A673 (cell line): ENCODE measurements at places on chromosomes 2 and 18. TPM values are rescaled to one million over a fixed set of nuclear protein-coding genes. Genes with fewer than 3 reads are reported as not detected.

Gene SPATA3
- not detected in 2 replicates for total RNA-seq

Gene UGT1A5
- not detected in 2 replicates for total RNA-seq

Gene HMSD
- 31.6 and 58.1 TPM in 2 replicates for total RNA-seq

Gene ZSWIM2
- not detected in 2 replicates for total RNA-seq

Gene RAB17
- total RNA-seq = 0.62 TPM in 1 of 2 replicates, not detected in the other

Gene CD8B2
- total RNA-seq = not detected in 2 replicates

Gene DPY30
- 90.8 and 96.2 TPM in 2 replicates for total RNA-seq

Gene SLC9A4
- total RNA-seq = 0.11 and 0.17 TPM in 2 replicates

Gene MPHOSPH10
- total RNA-seq = 56.4 and 66.3 TPM in 2 replicates

DNA sequence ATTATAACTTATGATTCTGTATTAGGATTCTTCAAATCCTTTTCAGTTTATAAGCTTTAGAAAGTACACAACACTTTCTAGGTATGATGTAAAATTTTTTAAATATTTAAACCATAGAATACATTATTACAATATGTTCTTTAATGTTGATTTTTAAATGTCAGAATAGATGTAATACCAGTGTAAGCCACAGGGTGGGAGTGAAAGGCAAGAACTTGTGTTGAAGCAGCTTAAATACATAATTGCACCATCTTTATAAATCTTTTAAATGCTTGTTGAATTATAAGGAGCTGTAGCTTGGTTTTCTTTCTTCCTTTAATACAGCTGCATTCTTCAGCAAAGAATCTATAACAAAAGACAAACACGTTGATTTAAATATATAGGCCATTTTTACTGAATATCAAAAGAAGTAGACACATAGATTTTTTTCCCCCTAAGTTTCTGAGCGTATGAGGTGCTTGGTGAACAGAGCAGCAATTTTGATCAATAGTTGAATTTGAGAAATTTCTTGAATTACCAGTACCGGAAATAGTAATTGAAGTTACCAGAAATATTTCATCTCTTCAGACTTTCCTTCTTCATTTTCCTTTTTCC is 63.0 kb downstream of the TANK start:
- no peaks in the 10 kb centered on the region for H3K27me3 ChIP-seq
- no peak overlapping the region for H3K27ac ChIP-seq
- no peaks in the 10 kb centered on the region for H3K36me3 ChIP-seq
- peak; percentile 63 for DNase-seq

DNA sequence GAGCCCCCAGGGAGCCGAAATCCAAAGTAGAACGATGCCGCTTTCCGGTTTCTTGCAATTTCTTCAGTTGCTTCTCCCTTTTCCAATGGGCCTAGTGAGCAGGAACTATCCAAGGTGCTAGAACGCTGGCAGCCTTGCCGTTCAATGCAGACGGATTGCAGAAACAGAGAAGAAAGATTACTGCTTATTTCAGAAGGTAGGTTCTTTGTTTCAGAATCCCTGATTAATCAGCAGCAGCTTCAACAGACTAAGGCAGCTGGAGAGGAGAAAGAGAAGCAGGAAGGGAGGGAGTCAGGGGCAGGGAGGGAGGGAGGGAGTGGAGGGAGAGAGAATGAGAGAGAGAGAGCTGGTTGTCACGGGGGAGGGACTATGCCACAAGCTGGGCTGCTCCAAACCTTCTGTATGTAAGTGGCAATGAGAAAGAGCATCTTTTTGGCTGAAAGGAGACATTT is 576 bp downstream of the NYAP2 start:
- H3K36me3 ChIP-seq = no peaks in the 10 kb centered on the region
- no peak overlapping the region for H3K4me3 ChIP-seq
- H3K4me1 ChIP-seq = no peaks in the 10 kb centered on the region

DNA sequence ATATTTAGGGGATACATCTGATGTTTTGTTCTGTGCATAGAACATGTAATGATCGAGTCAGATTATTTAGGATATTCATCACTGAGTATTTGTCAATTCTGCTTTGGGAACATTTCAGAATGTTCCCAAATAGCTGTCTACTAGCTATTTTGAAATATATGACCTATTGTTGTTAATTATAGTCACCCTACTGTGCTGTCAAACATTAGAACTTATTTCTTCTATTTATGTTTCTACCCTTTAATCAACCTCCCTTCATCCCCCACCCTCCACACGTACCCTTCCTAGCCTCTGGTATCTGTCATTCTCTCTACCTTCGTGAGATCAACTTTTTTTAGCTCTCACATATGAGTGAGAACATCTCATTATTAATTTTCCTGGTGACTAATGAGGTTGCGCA is 40.9 kb downstream of the ANKRD12 start:
- no peaks in the 10 kb centered on the region for H3K36me3 ChIP-seq
- no peak overlapping the region for H3K4me3 ChIP-seq
- H3K27ac ChIP-seq = no peak overlapping the region
- no peaks in the 10 kb centered on the region for H3K4me1 ChIP-seq
- no peak for DNase-seq

- H3K4me3 ChIP-seq = no peak overlapping the region
- peaks cover 5% of the 10 kb centered on the region for H3K4me1 ChIP-seq
- DNase-seq = no peak
- H3K36me3 ChIP-seq = no peaks in the 10 kb centered on the region
- H3K27ac ChIP-seq = no peak overlapping the region
- peaks cover 14% of the 10 kb centered on the region for H3K27me3 ChIP-seq
Measured at GRCh38 chr2:45808294-45808800, 156.9 kb downstream of the PRKCE start.

GRCh38 chr18:10951631-10952544 is 197.5 kb downstream of the PIEZO2 start:
- DNase-seq = no peak
- no peaks in the 10 kb centered on the region for H3K4me1 ChIP-seq
- H3K36me3 ChIP-seq = no peaks in the 10 kb centered on the region
- H3K4me3 ChIP-seq = no peak overlapping the region

- peak; percentile 60 for DNase-seq
- H3K27me3 ChIP-seq = no peaks in the 10 kb centered on the region
- no peak overlapping the region for H3K27ac ChIP-seq
- no peaks in the 10 kb centered on the region for H3K4me1 ChIP-seq
- no peak overlapping the region for H3K4me3 ChIP-seq
- H3K36me3 ChIP-seq = no peaks in the 10 kb centered on the region
Measured at GRCh38 chr18:3062798-3063680, 50.1 kb upstream of the LPIN2 start.

DNA sequence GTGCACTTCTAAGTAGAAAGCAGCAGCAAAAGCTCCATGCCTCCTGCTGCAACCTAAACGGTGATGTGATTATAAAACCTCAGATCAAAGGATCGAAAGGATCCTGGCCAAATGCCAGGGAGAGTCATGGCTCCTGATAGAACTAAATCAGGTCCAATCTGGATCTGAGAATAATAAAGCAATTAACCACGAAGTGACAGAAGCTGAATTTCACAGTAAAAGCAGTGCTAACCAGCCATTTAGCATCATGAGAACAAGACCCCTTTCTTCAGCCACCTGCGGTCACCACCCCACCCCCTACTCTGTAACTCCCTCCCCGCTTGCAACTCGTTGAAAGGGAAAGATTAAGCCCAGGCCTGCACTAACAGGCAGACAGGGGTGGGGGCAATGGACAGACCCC is 748.7 kb downstream of the BCL11A start:
- no peaks in the 10 kb centered on the region for H3K27me3 ChIP-seq
- H3K27ac ChIP-seq = no peak overlapping the region
- no peaks in the 10 kb centered on the region for H3K36me3 ChIP-seq
- H3K4me1 ChIP-seq = no peaks in the 10 kb centered on the region

- no peaks in the 10 kb centered on the region for H3K36me3 ChIP-seq
- no peak for DNase-seq
- H3K27ac ChIP-seq = peak overlapping the region; percentile 26
Measured at GRCh38 chr2:68231061-68231372, 21.3 kb downstream of the PPP3R1 start.

- H3K4me3 ChIP-seq = no peak overlapping the region
- no peak overlapping the region for H3K27ac ChIP-seq
- DNase-seq = no peak
- H3K4me1 ChIP-seq = no peaks in the 10 kb centered on the region
- H3K36me3 ChIP-seq = no peaks in the 10 kb centered on the region
- H3K27me3 ChIP-seq = no peaks in the 10 kb centered on the region
Measured at GRCh38 chr2:193566276-193566675, 1371.5 kb upstream of the TMEFF2 start.

- H3K4me1 ChIP-seq = no peaks in the 10 kb centered on the region
- no peak overlapping the region for H3K4me3 ChIP-seq
- no peak overlapping the region for H3K27ac ChIP-seq
- H3K27me3 ChIP-seq = no peaks in the 10 kb centered on the region
- H3K36me3 ChIP-seq = no peaks in the 10 kb centered on the region
Measured at GRCh38 chr2:938181-939005, 12.3 kb upstream of the SNTG2 start.

GRCh38 chr2:96535331-96535730 is 1.2 kb upstream of the ARID5A start:
- H3K4me3 ChIP-seq = no peak overlapping the region
- no peak for DNase-seq
- peaks cover 59% of the 10 kb centered on the region for H3K4me1 ChIP-seq
- H3K27me3 ChIP-seq = no peaks in the 10 kb centered on the region
- H3K27ac ChIP-seq = no peak overlapping the region

- no peak for DNase-seq
- no peak overlapping the region for H3K27ac ChIP-seq
Measured at GRCh38 chr2:221836095-221836494, 264.0 kb upstream of the EPHA4 start.

DNA sequence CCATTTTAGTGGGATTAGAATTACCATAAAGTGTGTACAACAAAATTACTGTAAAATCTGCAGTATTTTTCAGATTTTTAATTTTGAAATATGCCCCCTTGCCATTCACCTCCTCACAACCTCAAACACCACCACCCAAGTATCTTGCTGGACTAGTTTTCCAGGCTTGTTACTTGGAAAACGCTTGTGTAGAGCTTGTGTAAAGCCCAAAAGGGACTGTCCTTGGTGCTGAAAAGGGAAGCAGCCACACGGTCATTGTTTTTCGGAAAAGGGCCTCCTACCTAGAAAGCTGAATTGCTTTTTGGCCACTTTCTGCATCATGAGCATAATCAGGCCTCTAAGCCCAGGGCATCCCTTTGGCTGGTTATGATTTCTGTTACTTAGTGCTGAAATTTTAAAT is 563.4 kb downstream of the LRRTM4 start:
- no peak overlapping the region for H3K4me3 ChIP-seq
- H3K4me1 ChIP-seq = no peaks in the 10 kb centered on the region
- DNase-seq = peak; percentile 48
- no peaks in the 10 kb centered on the region for H3K27me3 ChIP-seq
- H3K27ac ChIP-seq = no peak overlapping the region
- no peaks in the 10 kb centered on the region for H3K36me3 ChIP-seq

DNA sequence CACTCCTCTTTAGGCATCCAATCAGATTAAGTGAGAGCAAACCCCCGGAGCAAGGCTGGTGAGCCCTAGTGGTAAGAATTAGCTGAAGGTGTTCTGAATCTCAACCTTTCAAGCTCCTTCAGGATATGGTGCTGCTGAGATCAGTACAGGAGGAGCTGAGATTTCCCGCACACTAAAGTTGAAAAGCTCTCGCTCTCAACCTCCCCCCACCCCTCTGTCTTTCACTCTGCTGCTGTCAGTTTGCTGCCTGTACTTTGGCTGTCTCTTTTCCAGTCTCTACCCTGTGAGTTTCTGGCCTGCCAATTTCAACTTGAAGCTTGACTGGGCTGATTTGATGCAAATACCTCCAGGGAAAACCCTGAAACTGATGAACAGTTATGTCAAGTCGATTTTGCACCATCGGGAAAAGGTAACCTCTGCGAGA is 15.7 kb downstream of the ZEB2 start:
- peak overlapping the region; percentile 12 for H3K27ac ChIP-seq
- H3K36me3 ChIP-seq = peaks cover 28% of the 10 kb centered on the region
- no peak overlapping the region for H3K4me3 ChIP-seq
- H3K4me1 ChIP-seq = peaks cover 70% of the 10 kb centered on the region

GRCh38 chr2:141038341-141038740 is 1092.5 kb downstream of the LRP1B start:
- no peaks in the 10 kb centered on the region for H3K4me1 ChIP-seq
- H3K36me3 ChIP-seq = no peaks in the 10 kb centered on the region
- no peak overlapping the region for H3K27ac ChIP-seq

DNA sequence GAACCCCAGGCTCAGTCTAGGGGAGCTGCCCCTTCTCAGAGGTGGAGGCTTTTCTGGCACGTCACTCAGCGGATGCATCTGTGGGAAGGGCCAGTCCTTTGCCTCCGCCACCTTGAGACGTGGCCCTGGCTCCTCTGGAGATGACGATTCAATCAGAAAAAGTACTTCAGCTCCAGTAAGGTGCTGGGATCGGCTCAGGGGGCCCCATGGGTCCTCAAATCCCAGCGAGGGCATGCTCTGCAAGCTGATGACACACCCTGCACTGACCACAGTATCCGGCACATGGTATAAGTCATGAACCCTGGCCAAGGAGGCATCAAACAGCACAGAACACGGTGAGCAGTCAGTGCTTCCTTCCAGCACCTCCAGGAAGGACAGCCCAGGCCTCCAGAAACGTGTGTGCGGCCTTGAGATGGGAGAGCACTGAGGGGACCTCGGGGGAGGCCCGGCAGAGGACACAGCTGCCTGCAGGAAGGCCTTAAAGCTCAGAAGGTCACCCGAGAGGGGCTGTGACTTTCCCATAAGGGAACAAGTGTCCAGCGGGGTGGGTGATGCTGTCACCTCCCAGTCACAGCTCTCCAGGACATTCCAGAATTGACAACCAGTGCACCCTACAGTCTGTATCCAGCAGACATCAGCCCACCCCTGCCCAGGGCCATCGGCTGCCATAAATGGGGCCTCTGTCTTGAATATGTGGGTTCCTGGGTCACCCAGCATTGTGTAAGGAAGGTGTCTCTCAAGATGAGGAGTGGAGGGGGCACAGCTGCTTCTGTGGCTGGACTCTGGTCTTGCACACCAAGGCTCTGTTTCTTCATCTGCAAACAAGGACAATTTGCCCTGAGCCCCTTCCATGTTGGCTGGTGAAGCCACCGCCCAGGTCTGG is 205.8 kb downstream of the NDUFA10 start:
- H3K4me1 ChIP-seq = no peaks in the 10 kb centered on the region
- DNase-seq = no peak
- no peak overlapping the region for H3K27ac ChIP-seq
- no peaks in the 10 kb centered on the region for H3K27me3 ChIP-seq
